ENCODE measurements at places on chromosomes 12 and 14.

- no peak for DNase-seq
These were observed 7.1 kb downstream of the ZFP36L1 start for GRCh38 chr14:68785534-68786490.

GRCh38 chr14:66717561-66718140, 209.7 kb downstream of the GPHN start:
- DNase-seq, result no peak

GRCh38 chr12:69406217-69406616, 46.7 kb downstream of the YEATS4 start:
- no peak for DNase-seq

- no peak for DNase-seq
These were observed 97.8 kb downstream of the ITPR2 start for GRCh38 chr12:26735249-26735639.

- no peak for DNase-seq
These were observed 40.9 kb upstream of the RERGL start for GRCh38 chr12:18130851-18131250.

GRCh38 chr12:90229407-90230170, 521.0 kb upstream of the ATP2B1 start:
- no peak for DNase-seq

GRCh38 chr14:79586416-79586815, 624.9 kb downstream of the DIO2 start:
- DNase-seq, result peak; percentile 47

- no peak for DNase-seq
These were observed 23.6 kb downstream of the PYGL start for GRCh38 chr14:50920482-50921230.

DNA sequence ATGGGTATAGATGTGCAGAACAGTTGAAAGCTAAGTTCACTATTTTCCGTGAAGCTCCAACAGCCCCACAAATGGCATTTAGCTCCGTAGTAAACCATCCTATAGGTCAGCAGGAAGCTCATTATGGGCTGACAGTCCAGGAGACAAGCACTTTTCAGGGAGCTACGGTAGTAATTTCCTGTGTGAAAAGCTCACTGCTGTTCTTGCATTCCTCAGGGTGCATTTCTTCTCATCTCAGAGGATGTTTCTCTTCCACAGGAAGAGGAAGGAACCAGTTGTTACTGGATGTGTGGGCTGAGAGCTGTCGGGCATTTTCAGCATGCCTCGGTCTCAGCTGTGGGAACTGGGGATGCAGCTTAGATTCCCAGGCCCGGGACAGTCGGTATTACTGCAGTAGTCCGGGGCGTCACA, 72.8 kb downstream of the GALNT4 start:
- no peak for DNase-seq

GRCh38 chr14:73759183-73759713, 45.1 kb upstream of the PNMA1 start:
- DNase-seq, result no peak

GRCh38 chr12:51531978-51532497, 59.0 kb upstream of the SCN8A start:
- DNase-seq, result peak; percentile 30

DNA sequence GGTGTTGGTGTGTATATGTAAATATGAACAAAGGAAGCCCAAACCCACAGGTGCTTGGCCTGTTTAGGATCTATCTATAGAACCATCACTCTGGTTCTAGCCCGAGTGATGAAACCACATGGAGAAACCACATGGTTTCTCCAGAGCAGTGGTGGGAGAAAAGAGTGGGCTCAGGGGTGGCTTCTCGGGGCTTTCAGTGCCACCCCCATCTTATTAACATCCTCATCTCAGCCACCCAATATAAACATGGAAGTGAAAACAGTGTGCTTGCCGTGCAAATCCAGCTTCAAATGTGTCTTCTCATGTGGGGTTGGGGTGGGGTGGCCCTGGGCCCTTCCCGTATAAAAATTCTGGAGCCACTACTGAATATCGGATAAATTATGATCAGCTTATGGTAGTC, 109.0 kb downstream of the STAB2 start:
- DNase-seq, result no peak

- peak; percentile 85 for DNase-seq
These were observed 12.1 kb upstream of the TMPO start for GRCh38 chr12:98503342-98503591.

GRCh38 chr12:25811656-25812126, 146.8 kb upstream of the RASSF8 start:
- DNase-seq, result no peak

DNA sequence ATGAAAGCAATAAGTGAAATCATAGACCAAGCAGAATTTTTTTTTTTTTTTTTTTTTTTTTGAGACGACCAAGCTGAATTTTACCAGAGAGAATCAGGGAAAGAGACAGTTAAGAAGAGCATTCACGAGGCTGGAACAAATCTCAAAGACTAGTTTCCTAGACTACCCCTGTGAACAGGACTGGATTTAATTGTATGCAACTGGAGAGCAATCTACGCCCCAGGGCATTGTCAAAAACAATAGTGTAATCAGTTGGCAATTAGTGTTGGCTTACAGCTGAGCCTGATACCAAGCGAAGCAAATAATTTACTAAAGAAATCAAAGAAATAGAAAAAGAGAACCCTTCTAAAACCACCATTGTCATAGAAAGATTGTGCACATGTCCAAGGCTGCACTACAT, 232.9 kb upstream of the CPNE8 start:
- no peak for DNase-seq

- DNase-seq, result no peak
These were observed 18.0 kb downstream of the LRCOL1 start for GRCh38 chr12:132592282-132592970.

DNA sequence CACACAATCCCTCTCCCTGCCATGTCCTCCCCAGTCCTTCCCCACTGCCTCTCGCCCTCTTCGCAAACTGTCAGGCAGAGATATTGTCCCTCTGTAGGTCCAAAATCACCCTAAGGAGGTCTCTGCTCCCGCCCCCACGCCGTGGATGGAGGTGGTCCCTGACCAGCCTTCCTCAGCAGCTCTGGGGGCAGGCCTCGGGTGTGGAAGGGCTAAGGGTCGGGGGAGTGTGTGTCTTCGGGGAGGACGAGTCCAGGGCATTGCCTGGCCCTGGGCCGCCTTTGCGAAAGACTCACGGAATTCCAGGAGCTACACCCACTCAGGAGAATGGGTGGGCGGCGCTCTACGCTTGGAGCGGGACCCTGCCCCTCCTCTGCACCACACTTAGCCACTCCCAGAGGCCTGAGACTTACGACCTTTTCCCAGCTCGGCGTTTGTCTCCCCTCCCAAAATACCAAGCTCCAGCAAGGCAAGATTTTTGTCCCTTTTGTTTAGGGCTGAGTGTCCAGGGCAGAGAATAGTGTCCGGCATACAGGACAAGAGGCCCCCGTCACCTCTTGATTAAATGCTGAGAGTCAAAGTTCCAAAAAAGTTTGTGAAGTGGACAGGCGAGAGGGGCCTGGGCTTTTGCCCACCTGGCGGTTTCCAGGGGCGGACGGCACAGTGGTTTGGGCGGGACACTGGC, 881 bp downstream of the PYGL start:
- no peak for DNase-seq

- DNase-seq, result no peak
These were observed 1.0 kb upstream of the BDKRB2 start for GRCh38 chr14:96203635-96204034.

- no peak for DNase-seq
These were observed 8.5 kb upstream of the AMIGO2 start for GRCh38 chr12:47088021-47088944.

DNA sequence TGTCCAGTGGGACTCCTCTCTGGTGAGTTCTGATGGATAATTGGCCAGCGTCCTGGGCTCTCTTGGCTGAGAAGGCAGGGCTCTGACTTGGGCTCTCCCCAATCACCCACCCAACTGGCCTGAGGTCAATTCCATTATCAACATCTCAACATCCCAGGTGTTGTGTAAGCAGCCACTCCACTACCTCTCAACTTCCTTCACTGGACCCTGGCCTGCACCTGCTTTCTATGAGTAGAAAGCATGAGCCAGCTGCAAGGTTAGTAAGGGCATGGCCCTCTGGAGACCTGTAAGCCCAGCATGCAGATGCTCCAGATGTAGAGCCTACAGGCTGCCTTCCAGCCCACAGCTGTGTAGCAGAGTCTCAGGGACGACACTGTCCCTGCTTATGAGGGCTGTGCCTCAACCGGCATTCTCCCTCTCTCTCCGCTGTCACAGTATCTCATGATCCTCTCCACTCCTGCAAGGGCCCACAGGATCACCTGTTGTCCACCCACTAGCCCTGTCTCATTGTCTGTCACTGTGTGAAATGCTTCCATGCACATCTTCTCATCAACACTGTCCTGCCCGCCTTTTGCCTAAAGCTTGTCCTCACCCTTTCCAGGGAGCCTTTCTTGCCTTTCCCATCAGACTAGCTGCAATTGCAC, 5.4 kb upstream of the KRT81 start:
- DNase-seq, result no peak

GRCh38 chr14:20836668-20837338, 34.2 kb upstream of the RNASE1 start:
- DNase-seq, result no peak

- DNase-seq, result no peak
These were observed 862.2 kb downstream of the RPS29 start for GRCh38 chr14:48723841-48724495.

DNA sequence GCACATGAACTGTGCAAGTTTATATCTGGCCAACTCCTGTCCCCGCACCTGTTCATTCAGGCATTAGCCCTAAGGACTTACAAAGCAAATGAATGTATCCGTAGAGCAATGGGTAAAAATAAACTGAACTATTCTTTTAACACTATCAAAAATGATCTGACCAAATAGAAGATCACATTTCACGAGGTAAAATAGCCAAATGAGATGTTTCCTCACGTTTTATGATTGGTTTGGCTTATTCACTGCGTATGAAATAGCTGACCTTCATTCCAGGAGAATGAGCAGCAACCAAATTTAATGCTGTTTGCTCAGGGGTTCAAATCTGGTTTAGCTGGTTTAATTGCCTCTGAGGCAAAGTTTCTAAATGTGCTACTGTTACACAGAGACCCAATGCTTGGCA, 216.0 kb upstream of the EEA1 start:
- DNase-seq, result no peak

GRCh38 chr12:10540776-10541205, 35.1 kb downstream of the EIF2S3B start:
- no peak for DNase-seq

GRCh38 chr12:16946704-16947103, 340.7 kb upstream of the LMO3 start:
- no peak for DNase-seq

DNA sequence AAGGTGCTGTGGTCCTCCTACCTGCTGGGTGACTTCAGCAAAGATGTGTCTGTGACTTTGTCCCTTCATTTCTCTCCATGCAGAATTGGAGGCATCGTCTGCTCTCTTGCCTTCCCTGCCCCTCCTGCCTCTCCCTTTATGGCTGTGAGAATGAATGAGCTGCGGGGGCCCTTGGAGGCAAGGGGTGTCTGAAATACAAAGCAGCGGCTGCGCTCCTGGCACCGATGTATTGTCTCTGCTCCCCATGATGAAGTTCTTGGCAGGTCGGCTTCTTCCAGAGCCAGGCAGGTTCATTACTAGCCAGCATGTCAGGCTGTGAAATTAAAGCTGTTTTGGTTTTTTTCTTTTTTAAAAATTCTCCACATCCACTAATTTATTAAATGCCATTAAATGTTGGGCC, 194.5 kb downstream of the TSPAN9 start:
- no peak for DNase-seq

- DNase-seq, result no peak
These were observed 26.2 kb upstream of the CMA1 start for GRCh38 chr14:24534286-24534685.

DNA sequence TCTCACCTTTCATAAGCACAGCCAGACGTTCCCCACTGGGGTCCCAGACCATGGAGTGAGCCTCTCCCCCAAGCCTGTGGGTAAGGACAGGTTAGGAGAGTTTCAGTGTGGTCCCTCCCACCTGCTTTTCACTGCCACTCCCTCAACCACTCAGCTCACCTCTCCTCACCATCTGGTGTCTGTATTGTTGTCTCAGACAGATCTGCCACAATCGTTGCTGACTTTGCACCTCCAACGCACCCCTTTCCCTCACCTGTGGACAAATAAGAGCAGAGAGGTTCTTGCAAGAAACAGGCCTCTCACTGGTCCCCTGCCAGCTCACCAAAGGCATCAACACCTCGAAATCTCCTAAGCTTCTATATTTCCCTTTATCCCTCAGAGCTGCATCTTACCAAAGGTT, 8.8 kb downstream of the MYG1 start:
- no peak for DNase-seq

DNA sequence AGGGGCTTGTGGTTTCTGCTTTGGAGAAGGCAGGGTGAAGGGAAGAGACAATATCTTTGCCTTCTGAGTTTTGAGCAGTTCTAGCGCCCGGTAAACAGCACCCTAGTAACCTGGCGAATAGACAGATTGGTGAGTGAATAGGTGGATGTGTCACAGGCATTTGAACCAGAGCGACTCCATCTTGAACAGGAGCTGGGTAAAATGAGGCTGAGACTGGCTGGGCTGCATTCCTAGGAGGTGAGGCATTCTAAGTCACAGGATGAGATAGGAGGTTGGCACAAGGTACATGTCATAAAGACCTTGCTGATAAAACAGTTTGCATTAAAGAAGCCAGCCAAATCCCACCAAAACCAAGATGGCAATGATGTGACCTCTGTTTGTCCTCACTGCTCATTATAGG, 643.6 kb upstream of the TMEM132C start:
- DNase-seq, result no peak

DNA sequence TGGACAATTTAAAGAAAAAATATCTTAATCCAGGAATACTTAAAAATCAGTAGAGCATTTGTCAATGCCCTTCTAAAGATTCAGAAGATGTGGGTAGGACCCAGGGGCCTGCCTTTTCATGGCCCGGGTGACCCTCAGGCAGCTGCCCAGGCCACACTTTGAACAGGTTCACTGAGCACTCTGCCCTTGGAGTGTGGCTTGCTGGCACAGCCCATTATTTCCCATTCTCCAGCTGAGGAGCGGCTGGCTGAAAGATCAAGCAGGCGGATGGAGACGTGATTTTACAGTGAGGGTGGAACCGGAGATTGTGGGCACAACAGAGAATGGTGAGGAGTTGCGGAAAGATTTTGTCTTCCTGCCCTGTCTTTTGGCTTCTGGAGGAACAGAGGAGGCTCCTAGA, 7.1 kb upstream of the PRPH start:
- no peak for DNase-seq

DNA sequence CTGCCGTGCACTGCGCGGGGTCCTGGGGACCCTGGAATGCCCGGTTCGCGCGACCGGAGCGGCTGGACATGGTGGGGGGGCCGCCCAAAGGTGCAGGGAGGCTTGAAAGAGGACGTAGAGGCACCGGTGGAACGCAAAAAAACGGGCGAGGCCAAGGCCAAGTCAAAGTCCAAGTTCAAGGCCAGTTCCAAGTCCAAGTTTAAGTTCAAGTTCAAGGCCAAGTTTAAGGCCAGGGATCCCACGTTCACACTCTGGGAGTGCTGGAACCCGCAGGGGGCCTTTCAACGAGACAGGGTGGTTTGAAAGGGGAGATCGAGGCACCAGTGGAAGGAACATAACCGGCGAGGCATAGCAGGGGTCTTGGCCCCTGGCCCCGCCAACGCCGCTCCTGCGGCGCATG, 317.6 kb downstream of the ALG10 start:
- no peak for DNase-seq

All from NCI-H446 treated with DMSO at 0.1 percent for 48 hours (cell line).